ENCODE measurements at places on chromosomes 12 and 14.
A peak's percentile ranks its signal among the peaks of the same experiment; 100 is the strongest.

DNA sequence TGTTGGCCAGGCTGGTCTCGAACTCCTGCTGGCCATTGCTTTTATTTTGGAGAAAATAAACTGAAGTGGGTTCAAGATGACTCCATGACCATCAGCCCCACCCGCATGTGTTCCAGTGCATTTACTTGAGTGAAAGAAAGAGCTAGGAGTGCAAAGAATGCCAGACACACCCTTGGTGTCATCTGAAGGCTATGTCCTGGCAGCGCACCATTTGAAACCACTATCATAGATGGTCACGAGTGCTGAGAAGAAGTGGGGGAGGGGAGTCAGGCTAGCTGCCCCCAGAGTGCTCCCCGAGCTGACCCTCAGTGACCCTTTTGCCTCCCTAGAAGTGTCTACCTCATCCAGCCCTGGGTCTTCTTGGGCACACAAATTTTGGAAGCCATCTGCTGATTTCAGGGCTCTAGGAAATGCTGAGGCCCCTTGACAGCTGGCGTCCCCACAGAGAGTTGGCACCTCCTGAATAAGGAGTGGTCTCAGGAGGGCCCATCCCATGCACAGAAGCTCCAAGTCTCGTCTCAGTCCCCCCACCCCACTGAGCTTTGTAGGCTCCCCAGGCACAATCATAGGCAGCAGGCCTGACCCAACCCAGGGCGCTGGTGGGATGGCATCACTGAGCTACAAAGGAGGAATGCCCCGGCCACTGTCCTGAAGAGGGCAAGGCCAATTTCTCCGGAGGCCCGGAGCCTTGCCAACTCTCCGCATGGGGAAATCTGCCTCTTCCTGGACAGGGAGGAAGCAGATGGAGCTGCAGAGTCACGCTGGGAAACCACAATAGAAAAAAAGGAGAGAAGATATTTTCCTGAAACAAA, 28.0 kb downstream of the PXN start:
- DNase-seq: no peak

- no peak for DNase-seq
Observed at GRCh38 chr12:113815031-113815430, 151.1 kb downstream of the RBM19 start.

DNA sequence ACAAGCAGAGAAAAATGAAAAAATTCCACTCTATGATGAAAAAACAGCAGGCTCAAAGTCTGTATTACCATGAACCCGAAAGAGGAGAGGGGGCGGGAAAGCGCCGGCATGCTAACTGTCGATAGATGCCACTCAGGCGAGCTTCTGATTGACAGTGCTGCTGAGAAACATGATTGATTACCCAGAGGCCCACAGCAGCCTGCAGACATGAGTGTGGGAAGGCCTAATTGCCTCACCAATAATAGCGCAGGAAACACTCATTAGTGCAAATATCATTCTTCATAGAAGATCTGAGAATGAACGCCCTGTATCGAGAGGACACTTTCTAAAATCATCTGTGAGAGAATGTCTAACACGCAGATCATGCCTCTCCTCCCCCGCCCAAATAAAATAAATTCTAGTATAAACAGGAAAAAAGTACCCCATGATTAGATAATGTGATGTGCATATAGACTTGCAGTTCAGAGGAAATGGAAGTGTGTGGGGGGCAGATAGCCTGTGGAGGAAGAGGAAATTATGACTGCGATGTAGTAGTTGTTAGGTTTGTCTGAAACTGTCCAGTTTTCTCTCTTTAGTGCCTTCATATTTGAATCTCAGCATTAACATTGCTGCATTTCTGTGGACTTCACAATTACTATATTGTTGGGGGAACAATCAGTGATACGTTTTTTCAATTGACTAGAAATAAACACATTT, 15.6 kb downstream of the TPH2 start:
- no peak for DNase-seq

DNA sequence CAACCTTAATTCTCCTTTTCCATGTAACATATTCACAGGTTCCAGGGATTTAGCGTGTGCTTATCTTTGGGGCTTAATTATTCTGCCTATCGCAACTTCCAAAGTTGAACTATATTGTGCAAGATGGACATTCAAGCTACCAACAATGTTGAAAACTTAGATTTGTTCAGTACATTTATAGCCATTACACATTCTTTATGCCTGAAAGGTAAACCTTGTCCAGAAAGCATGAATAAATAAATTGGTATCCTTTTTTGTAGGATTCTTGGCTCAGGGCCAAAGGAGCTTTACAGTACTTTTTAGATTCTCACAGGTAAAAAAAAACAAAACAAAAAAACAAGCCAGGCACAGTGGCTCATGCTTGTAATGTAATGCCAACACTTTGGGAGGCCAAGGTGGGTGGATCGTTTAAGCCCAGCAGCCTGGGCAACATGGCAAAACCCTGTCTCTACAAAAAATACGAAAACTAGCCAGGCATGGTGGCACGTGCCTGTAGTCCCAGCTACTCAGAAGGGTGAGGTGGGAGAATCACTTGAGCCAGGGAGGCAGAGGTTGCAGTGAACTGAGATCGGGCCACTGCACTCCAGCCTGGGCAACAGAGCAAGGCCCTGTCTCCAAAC, 3.3 kb downstream of the C12orf56 start:
- DNase-seq: no peak

GRCh38 chr12:56358836-56359532, 923 bp downstream of the STAT2 start:
- DNase-seq: no peak

DNA sequence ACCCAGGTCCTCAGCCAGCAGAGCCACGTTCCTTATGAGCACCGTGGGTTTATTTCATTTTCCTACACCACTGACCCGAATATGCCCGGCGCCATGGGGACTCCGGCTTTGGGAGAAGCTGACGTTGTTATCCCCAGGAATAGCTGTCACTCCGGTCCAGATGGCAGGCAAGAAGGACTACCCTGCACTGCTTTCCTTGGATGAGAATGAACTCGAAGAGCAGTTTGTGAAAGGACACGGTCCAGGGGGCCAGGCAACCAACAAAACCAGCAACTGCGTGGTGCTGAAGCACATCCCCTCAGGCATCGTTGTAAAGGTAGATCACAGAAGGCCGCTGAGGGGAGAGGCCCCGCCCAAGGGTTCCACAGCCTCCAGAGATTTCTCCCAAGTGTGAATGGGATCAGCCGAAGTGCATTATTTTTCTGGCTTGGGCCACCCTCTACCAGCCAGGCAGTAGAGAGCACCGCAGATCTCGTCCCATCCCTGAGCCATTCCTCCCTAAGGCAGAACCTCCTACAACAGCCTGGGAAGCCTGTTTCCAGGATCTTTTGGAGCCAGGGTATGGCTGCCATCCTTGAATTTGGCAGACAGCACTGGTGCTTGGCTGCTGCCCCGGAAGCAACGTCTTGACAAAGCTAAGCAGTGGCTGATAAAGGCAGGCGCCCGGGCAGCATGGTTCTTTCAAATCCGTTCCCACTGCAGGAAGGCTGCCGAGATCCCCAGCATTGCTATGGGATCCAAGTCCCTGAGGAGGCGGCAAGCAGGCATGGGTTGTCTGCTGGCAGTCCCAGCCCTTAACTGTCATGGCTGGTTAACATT, 17.8 kb downstream of the CDK2AP1 start:
- no peak for DNase-seq

GRCh38 chr12:40164034-40164433, 58.2 kb upstream of the SLC2A13 start:
- no peak for DNase-seq

- DNase-seq: no peak
Observed at GRCh38 chr14:75562489-75562888, 15.9 kb upstream of the FLVCR2 start.

GRCh38 chr12:2300886-2301285, 248.1 kb downstream of the CACNA1C start:
- DNase-seq: no peak

GRCh38 chr12:15808652-15809051, 19.5 kb upstream of the EPS8 start:
- no peak for DNase-seq

DNA sequence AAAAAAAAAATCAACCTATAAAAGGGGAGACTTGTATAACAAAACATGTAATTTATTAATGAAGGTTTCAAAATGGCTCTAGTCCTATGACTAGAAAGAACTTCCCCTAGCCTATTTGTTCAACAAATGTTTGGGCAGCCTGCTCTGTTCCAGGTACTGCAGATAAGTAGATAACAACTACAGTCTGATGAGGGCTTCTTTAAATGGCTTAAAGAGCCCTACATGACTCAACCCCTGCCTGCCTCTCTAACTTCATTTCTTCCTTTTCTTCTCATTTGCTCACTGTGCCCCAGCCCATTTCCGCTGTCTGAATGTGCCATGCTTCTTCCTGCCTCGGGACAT, 21.5 kb downstream of the ALDH6A1 start:
- no peak for DNase-seq

- DNase-seq: no peak
Observed at GRCh38 chr14:83291714-83292113, 1758.1 kb upstream of the SEL1L start.

DNA sequence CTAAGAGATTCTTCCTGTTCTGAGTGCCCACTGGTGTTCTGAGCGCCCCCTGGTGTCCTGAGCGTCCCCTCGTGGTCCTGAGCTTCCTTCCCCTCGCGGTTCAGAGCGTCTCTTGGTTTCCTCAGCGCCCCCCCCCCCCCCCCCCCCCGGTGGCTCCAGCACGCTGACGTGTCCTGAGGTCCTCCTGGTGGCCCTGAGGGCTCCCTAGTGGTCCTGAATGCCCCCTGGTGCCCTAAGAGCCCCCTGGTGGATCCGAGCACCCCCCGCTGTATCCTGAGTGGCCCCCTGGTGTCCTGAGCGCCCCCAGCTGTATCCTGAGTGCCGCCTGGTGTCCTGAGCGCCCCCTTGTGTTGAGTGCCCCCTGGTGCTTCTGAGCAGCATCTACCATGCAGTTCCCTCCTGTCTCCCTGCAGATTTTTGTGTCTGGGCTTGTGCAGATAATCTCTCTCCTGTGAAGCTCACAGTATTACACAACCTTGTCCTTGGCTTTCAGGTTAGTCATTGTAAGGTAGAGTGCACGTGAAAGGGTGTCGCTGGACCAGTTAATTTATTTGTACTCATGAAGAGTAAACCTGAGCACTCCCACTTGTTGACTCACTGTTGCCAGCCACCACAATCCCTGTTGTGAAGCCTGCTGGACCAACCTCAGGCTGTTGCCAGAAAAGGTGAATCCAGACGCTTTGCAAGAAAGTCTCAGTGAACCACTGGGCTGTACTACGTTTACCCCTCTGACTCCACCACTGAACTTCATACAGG, 1168.4 kb downstream of the TMEM121 start:
- DNase-seq: peak; percentile 31

DNA sequence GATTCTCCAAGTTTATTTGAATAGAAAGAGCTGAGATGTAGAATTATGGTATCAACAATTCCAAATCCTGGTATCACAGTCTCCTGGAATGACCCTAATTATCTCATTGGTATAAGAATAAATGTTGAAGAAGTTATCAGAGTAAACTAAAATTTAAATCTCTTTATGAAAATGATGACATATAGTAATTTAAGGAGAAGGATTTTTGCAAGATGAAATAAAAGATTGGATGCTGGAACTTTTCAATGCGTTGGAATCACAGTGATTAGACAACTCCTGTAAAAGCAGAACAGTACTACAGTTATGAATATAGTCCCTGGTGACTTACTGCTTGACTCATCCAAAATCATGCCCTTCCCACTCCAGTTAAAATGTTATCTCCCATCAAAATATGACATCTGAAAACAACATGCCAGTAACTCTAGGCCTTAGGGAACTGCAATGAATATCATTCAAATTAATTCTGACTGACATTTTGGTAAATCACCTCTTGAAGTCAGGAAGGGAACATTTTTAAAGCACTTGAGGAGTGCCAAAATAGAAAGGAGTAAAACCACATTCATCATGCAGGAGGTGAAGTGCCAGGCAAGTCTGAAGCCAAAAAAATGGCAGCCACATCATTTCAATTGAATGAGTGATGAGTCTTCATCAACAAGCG, 197.8 kb upstream of the PRKD1 start:
- no peak for DNase-seq

DNA sequence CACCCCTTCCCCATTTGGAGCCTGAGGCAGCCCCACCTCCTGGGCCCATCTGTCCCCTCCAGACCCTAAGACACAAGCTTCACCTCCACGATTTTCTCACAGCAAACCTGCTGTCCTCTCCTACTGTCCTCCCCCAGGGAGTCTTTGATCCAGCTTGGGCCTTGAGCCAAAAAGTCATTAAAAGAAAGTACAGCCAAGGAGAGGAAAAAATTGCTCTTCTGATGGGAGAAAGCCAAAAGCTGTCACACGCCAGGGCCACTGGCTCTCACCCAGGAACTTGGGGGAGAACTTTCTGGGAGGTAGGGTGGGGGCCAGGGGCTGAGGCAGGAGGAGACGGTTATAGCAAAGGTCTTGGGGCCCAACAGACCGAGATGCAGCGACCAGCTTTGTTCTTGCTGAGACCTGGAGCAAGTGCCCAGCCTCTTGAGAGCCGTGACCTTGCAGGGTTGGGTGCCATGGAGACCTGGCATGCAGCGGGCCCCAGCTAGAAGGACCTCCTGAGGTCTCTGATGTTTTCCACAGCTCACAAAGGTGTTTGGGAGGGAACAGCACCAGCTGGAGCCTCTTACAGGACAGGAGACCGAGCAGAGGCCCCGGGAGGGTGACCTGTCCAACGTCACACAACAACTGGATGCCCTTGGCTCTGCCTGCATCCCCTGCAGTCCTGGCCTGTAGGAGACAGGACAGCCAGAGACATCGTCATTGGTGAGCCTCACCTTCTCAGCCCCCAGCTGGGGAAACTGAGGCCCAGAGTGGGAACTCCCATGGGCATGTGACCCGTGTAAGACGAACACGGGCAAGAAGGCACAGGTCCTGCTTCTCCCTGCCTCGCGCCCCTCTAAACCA, 124.5 kb downstream of the CALM1 start:
- no peak for DNase-seq

GRCh38 chr14:31884776-31885379, 192.2 kb upstream of the ARHGAP5 start:
- DNase-seq: no peak

GRCh38 chr12:129538137-129538536, 365.7 kb downstream of the TMEM132D start:
- no peak for DNase-seq

DNA sequence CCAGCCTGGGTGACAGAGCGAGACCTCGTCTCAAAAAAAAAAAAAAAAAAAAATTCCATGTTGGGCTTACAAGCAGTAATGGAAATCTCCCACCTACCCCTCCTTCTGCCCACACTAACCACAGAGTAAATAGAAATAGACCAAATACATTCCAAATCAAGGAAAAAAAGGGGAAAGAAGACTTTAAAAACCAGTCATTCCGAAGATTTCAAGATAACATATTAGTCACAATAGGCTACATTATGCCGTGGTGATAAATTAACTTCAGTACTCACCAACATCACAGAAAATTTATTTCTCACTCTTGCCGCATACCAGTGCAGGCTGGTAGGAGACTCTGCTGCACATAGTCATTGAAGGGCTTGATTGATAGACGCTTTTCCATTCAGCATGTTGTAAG, 15.5 kb upstream of the ETV6 start:
- no peak for DNase-seq
